Liver (tissue), 10 donors: ENCODE measurements at places on chromosomes 3 and 15. TPM values are rescaled to one million over a fixed set of nuclear protein-coding genes. Genes with fewer than 3 reads are reported as not detected.

DNA sequence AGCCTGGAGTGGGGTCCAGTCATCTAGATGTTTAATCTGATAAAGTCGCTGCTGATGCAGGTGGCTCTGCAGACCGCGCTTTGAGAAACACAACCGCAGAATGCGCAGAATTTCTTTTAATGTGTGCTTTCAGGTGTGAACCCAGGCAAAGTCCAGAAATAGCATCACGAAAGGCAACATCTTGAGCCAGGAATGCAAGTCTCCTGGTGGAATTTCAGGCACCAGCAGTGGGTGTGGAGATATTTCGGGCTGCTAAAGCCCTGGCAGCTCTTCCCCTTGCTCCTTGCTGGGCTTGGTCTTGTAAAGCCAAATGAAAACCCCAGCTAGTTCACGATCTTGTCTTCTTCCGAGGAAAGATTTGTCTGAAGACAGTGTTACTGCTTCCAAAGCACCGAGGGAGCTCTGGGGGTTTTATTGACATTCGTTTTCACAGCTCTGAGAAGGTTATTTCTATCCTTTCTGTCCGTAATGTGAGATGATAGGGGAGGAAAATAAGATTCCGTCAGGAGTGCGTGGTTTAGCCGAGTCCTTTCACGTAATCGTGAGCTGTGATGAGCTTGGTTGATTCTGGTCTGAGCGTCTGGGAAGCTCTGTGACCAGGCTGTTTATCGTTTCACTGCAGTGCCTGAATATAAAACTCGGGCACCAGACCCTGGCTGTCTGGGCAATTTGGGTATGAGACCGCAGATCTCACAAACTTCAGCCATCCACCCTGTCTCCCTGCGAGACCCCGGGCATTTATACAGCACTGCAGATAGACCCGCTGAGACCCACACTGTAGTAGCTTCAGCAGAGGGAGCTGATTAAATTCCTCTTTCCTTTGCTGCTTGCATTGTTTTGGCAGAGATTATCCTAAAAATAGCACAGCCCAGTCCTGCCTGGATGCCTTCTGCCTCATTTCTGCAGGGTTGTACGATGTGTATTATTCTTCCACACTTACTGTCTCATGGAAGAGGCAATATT, 67.0 kb upstream of the SLC25A26 start:
- no peak for DNase-seq

GRCh38 chr3:189103208-189103607, 68.6 kb upstream of the TPRG1 start:
- no peak for DNase-seq

GRCh38 chr3:167184511-167184910, 195.6 kb downstream of the ZBBX start:
- DNase-seq, result no peak

GRCh38 chr15:52715411-52715810, 36.2 kb upstream of the ATOSA start:
- DNase-seq, result no peak

DNA sequence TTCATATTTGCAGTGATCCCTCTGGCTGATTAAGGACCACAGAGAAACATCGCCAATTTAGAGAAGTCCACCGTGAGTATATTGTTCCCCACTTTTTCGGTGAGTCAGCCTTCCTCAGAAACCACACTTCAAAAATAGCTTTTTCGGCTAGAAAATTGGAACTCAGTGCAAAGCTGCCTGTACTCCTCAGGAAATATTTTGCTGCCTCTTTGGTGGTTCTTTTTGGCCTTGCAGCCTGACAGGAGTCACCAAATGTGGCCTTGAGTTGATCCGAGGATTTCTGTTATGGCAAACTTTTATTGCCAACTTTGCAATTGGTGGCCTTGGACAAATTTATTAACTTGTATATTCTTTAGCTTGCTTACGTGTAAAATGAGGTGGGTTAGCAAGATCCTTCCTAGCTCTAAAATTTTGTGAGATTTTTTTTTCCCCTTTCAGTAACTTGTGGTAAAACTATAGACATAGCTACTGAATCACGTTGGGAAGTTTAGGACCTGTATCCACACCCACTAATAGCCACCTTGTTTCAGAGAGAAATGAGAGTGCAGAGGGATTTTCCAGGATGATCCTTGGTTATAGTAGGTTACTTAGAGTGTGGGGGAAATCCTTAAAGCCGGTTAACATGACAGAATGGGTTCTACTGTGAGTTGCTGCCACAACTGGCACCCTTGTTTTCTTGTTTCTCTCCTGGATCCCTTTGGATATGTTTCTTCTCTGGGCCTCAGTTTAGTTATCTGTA, 9.9 kb downstream of the ARL6IP5 start:
- DNase-seq, result no peak

- no peak for DNase-seq
Observed at GRCh38 chr3:39011191-39011736, 40.5 kb downstream of the SCN11A start.

DNA sequence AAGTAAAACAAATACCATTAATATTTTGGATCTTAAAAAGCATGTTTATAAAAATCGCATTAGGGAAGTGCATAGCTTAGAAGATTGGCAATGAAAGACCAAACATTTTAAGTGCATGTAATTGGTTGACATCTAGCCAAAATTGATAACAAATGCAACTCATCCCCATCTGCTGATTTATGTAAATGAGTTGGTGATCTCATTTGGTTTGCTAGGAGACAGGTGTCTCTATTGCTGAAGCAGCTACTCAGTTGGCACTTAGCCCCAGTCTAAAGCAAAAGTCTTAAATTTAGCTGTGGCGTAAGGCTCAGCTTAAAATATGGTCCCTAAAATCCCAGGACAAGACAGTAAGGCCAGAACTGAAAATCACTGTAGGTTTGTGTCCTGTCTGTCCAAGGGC, 113.5 kb upstream of the CHL1 start:
- DNase-seq, result no peak

DNA sequence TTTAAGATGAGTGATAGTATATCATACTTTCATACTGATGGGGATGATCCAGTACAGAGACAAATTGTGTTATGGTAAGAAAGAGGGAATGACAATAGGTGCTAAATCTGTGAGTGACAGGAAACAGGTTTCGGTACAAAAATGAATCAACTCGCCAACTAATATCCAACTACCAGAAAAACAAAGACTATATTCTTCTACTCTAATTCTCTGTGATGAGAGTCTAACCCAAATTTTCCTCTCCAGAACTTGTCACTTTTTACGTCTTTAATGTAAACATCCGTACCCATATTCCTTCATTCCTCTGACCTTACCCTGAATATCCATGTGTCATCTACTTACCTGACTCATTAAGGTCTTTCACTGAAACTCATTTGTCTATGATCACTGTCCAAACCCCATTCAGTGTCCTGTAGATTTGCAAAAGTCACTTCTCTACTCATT, 39.6 kb downstream of the SCAPER start:
- no peak for DNase-seq

GRCh38 chr3:11697701-11698100, 54.0 kb upstream of the VGLL4 start:
- DNase-seq, result no peak

CCNB2 gene
- total RNA-seq, result 0.42 TPM

GRCh38 chr3:152436707-152437590, 168.2 kb downstream of the MBNL1 start:
- no peak for DNase-seq

ANKRD63 gene
- total RNA-seq, result not detected

- DNase-seq, result no peak
Observed at GRCh38 chr3:98969295-98969694, 67.8 kb upstream of the DCBLD2 start.

RTP4 gene
- 0.93 TPM for total RNA-seq

TXNRD3 gene
- total RNA-seq, result 7.3 TPM

DNA sequence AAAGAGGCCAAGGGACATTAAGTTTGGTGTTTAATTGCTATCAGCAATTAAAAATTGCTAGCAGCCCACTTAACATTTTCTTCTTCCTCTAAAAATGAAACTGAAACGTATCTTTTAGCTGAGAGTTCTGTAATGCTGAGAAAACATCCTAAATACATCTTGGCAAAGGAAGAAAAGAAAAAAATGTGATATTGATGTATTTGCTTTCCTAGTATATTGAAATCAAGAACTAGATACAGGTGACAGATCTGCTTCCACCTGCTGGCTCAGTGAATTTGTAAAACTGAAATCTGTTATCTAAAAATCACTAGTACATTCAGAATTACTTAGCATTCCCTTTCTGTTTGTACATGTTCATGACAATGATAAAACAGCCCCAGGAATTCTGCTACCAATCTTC, 283.2 kb downstream of the ZBTB20 start:
- DNase-seq, result no peak

ATP13A4 gene
- 2.7 TPM for total RNA-seq

GPX1 gene
- 125 TPM for total RNA-seq

DNA sequence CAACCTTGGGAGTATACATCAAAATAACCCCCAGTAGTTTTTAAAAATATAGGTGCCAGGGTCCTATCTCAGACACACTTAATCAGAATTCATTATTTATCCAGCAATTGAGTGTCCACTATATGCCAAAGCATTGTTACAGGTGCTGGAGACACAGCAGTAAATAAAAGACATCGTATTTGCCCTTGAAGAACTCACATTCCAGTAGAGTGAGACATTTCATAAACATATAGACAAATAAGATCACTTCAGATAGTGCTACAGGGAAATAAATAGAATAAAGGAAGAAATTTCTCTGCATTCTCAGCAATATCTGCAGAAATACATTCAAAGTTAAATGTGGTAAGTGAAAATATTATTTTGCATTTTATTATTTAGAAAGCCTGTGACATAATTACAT, 34.1 kb upstream of the ANKRD28 start:
- DNase-seq, result no peak

- DNase-seq, result no peak
Observed at GRCh38 chr3:152313914-152314313, 45.2 kb downstream of the MBNL1 start.

DNA sequence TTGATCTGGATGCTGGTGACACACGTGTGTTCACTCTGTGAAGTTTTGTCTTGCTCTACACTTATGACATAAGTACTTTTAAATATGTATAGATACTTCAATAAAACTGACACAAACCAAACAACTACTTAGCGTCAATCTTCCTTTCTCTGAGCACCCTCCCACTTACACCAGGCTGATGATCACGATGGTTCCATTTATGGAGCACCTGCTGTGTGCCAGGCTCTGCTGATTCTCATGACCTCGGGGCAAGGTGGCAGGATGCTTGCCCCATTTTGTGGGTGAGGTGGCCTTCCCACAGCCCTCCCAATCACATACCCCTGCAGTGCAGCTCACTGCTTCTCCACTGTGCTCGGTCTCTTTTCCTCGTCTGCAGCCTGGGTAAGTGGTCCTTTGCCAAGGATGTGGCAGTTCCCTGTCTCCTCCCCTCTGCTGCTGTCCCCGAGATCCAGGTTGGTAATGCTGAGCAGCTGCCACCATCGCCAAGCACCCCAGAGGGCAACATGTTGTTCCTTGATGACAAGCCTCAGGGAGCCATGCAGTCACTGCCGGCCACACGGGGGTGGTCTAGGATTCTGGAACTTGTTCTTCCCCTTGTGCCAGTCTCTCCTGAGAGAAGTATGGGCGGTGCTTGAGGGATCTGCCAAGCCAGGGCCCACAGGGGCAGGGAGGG, 20.6 kb upstream of the ADCY5 start:
- DNase-seq, result no peak

DNA sequence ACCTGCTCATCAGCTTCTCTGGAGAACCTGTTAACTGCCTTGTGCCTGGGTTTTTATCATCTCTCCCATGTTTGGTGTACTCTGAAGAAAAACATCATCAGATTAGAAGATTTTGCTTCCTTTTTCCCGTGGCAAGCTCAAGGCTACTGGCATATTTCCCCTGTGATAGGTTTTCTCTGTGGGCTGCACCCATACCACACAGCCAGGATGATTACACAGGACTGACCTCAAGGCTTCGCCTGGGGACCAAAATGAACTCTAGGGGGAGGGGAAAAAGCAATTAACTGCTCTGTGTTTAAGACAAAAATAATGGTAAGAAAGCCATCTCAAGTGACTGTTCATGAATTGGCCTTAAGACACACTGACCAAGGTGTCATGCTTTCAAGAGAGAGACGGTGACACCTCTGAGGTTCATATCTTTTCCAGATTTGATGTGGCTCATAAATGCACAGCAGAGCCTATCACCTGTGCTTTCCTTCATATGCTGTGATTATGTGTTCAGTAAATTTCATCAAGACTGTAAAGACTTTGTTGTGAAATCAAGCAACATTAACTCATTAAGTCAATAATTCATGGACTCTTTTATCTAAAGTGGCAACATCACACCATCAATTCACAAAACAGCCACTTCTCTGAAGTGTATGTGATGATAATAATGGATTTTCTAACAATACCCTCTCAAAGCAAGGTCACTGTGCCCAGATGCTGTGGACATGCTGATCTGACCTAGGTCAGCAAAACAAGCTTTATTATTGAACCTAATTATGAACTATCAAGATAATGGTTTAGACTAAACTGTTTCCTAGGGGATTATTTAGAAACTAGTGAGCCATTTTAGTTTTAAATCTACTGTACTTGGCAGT, 427.9 kb downstream of the WDR72 start:
- DNase-seq, result no peak

- DNase-seq, result no peak
Observed at GRCh38 chr3:168844472-168844871, 748.7 kb upstream of the GOLIM4 start.

MCF2L2 gene
- 0.17 TPM for total RNA-seq

DNA sequence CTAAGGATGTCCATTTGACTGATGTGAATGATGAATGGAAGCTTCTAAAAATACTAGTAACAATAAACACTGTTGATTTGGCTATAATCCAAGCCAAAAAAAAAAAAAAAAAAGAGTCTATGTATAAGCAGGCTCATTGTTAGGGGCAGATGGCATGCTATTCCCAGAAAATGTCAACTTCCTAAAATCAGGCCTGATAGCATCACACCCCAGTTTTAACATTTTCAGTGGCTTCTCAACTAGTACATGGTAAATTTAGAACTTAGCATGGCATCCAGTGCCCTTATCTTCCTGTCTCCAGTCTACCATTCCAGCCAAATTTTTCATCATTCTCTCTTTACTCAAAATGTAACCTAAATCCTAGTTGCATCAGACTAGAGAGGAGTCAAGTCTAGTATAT, 288.2 kb upstream of the ZNF385D start:
- DNase-seq, result no peak

- DNase-seq, result peak; percentile 14
Observed at GRCh38 chr15:99958426-99959097, 225.3 kb upstream of the LYSMD4 start.

CHST2 gene
- total RNA-seq, result 48.7 TPM

DNA sequence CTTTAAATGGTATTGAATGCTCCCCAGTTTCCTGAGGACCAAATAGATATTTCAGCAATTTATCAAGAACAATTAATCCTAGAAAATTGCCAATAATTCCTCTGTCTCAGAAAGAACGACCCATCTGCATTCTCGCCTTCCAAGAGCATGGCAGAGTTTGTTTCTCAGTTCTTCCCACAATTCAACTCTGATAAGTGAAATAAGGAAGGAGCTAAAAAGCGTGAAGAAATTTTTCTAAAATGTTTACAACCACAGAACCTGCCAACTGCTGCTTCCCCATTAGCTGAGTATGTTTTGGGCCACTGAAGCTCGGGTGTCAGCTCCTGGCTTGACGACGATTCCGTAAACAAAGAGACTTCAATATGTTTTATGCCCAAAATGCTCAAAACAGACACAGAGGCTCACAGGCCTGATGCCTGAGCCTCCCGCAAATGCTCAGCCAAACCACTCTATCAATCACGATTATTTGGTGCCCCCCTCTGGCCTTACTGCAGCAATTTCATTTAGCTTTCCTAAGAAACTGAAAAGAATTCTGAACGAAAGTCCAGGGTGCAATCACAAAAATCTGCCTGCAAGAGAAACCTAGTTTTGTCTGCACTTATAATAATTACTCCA, 259.2 kb upstream of the CCDC54 start:
- DNase-seq, result no peak

GRCh38 chr15:98924401-98925049, 83.1 kb downstream of the PGPEP1L start:
- no peak for DNase-seq

RPL39L gene
- total RNA-seq, result 1.1 TPM

LYZL4 gene
- total RNA-seq, result not detected
